ENCODE measurements at places on chromosomes 7 and 10.

DNA sequence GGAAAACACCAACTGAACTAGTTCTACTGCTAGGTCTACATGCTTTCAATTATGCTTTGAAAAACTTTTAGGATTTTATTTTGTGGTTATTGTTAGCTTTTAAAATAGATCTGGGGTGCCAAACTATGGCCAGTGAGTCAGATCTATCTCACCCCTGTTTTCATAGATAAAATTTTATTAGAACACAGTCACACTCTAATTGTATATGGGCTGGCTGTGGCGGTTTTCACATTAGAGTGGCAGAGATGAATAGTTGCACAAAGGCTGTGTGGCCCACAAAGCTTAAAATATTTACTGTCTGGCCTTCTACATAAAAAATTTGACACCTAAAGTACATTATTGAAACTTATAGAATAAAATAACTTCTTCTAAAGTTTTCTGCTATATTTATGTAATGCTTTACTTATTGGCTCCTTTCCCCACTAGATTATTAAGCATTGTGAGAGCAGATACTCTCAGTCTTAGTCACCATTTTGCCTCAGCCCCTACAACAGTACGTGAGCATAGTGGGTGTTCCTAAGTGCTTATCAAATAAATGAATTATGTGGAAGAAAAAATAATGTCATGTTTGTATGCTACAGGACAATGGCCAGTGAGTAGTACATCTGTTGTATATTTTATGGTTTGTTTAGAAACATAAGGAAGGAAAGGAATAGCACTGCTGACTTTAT is 5.4 kb upstream of the SUV39H2 start:
- DNase-seq = no peak

DNA sequence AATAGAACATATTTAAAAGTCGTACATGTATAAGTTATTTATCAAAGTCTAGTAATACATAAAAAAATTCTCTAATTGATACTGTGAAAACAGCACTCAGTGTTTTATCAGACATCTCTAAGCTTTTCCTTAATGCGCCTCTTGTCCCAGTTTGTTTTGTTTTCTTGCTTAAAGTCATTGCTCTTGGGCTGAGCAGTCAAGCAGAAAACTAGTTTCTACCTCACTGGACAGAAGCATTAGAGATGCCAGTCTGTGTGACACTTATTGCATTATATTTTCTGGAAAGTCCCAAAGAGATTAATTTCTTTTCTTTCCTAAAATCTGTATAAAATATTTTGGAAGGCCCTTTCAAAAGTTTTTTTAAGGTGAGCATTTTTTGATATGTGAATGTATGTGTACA is 236.2 kb downstream of the PCLO start:
- no peak for DNase-seq

GRCh38 chr7:150784120-150784736 is 15.9 kb downstream of the TMEM176B start:
- DNase-seq = no peak

DNA sequence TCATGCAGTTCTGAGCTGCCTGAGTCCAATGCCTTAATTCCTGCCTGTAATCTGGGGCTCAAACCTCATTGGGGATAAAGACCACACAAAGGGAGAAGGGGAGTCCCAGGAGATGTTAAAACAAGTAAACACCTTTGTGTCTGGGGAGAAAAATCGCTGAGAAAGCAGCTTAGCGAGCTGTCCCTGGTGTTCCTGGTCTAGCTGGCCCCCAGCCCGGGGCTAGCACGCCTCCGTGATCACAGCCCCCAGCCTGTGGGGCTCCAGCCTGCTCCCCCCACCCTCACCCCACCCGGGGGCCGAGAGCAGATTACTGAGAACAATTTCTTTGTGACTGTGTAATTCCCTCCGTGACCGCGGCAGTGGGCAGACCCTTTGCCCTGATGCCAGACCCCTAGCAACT is 24.8 kb downstream of the DPCD start:
- DNase-seq = no peak

GRCh38 chr10:95480901-95481491 is 80.2 kb downstream of the SORBS1 start:
- DNase-seq = no peak

- DNase-seq = no peak
Measured at GRCh38 chr7:280461-280860, 9.5 kb upstream of the FOXL3 start.

- no peak for DNase-seq
Measured at GRCh38 chr10:132186488-132187429, at the start of gene DPYSL4. DPYSL4 (plus strand) TSS chr10:132186948; CDS start chr10:132187064, 116 bp downstream.

- DNase-seq = no peak
Measured at GRCh38 chr10:130510755-130511154, 374.6 kb downstream of the GLRX3 start.

GRCh38 chr10:34710391-34710751 is 104.7 kb downstream of the PARD3 start:
- DNase-seq = no peak
